ENCODE measurements at places on chromosomes 1 and 21.

DNA sequence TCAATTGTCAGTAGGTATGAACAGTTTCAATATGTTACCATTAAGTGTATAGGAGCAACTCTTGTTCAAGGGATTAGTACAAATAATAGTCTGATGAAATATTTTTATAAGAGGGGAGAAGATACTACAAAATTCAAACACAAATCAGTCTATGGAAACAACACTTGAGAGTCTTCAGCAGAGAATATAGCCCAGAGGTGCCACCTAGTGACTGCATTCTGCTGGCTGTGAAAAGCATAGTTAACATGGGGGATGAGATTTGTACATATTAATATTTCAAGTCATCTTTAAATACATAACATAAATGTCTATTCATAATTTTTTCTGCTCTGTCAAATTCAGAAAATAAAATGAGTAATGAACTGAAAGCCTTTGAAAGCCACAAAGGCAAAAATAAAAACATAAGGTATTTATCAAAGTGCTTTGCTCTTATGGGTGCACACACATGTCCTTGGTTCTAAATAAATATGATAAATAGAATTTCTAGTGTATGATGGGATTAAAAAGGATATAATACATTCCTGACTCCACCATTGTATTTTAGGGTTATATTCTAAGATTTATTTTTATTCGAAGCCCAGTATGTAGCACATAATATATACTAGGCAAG, 440.9 kb upstream of the ZRANB2 start:
- no peak for DNase-seq

DNA sequence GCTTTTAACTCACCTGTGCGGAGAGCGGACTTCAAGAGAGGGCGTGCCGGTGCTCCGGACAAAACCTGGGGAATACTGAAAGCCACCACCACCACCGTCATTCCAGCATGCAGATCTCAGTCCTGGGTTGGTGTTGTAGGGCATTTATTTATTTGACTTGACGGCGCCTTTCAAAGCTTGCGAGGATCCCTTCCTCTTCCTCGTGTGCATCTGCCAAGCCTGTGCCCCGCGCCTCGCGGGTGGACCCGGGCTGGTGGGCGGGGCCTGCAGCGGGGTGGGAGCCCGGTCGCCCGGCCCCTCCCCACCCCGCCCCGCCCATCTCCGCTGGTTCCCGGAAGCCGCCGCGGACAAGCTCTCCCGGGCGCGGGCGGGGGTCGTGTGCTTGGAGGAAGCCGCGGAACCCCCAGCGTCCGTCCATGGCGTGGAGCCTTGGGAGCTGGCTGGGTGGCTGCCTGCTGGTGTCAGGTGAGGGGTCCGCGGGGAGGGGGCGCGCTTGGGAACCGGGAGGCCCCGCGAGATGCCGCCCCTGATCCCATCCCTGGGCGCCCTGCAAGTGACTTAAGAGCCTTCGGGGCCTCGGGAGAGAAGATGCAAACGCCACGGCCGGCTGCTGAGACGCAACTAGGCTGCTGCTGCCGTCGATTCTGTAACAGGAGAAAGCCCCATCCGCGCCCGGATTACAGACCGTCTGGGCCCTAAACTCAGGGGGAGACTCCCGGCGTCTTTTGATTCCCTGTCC, at the start of gene IL10RB:
TSS of gene IL10RB (plus strand) at position 318 of the 739 bp plus-strand sequence. CDS start at position 417, 99 bp downstream.
- DNase-seq, result peak; percentile 92

DNA sequence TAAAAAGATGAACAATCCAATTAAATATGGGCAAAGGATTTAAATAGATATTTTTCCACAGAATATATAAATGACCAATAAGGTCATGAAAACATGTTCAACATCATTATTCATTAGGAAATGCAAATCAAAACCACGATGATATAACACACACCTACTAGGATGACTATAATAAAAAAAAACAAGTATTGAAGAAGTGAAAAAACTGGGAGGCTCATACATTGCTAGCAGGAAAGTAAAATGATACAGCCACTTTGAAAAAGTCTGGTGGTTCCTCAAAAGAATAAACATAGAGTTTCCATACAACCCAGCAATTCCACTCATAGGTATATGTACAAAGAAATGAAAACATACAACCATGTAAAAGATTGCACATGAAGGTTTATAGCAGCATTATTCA, 75.7 kb upstream of the RAB4A start:
- DNase-seq, result no peak

DNA sequence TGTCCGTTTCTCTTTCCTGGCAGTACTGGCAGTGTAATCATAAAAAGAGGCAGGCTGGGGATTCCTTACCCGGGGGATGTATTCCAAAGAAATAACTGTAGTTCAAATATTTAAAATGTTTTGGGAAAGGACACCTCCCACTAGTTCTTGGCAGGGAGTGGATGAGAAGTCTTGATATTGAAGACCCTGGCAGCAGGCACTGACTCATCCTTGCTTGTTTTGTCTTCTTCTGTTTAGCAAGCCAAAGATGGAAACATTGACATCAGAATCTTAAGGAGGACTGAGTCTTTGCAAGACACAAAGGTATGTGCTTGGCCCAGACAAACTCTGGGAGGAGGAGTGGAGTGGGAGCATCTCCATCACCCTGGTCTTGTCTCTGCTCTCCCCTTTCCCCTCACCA, 639 bp downstream of the IL20 start:
- DNase-seq, result no peak

- DNase-seq, result no peak
Measured at GRCh38 chr1:76727520-76727919, 139.8 kb upstream of the ST6GALNAC5 start.

Data from GM13976 (cell line).